Activated CD4-positive, alpha-beta T cell treated with anti-CD3 and anti-CD28 coated beads, Interleukin-2, amount 50 U/mL, for 1 hour (primary cell): ENCODE measurements at places on chromosomes 3 and 15.
A peak's percentile ranks its signal among the peaks of the same experiment; 100 is the strongest.

GRCh38 chr15:66799242-66799641 is 97.2 kb downstream of the SMAD6 start:
- DNase-seq: no peak

GRCh38 chr15:84685304-84685703 is 27.3 kb upstream of the NMB start:
- no peak for DNase-seq

DNA sequence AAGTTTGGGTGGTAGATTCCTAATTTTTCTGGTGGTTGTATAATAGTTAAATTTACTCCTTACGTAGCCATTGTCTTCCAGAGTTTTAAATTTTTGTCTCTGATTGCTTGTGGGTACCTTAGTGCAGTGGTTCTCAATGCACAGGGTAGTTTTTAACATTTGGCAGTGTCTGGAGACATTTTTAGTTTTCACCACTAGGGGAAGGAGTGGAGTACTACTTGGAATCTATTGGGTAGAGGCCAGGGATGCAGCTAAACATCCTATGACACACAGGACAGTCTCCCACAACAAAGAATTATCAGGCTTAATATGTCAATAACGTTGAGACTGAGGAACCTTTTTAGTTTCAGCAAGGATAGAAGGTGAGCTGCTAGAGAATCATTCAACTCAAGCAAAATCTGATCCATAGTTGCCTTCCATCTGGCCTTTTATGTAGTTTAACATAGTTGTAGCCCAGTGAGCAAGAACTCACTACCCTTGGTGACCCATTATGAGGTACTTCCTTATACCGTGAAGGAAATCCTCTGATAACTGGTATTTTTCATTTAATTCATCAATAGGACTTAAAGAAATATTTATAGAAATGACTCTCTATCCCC is 8.6 kb upstream of the STX19 start:
- DNase-seq: no peak

DNA sequence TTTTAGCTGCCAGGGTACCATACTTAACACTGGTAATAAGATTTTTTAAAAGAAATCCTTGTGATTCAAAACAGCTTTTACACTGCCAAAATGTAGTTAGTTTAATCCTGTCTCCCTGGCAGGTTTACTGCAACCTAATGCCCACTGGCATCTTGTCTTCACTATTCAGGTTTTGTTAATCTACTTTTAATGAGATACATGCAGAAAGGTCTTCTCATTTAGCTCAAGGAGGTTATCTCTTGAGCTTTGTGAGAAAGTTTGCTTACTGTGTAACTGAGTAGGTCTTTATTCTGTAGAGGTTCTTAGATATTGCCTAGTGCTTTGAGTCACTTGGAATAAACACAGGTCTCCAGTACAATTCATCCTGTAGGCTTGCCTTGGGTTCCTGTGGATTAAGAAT is 110.7 kb downstream of the PIK3R4 start:
- DNase-seq: no peak

DNA sequence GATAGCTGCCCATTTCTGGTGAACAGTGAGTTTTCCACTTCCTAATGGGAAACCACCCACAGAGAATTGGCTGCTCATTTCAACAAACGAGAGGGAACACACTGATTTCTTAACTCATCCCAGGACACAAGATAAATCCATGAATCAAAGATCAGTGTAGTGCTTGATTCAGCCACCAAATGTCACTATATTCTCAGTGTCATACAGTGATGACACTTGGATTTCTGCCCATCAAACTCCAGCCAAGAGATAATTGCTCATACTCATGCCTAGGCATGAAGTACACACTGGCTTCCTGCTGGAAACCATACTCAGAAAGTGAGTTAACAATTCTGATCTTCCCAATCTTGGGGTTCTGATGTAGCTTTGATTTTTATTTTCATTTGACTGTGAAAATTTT is 35.4 kb upstream of the GRM7 start:
- no peak for DNase-seq

GRCh38 chr3:122415104-122415744 is 638 bp downstream of the WDR5B start:
- peak; percentile 42 for DNase-seq

DNA sequence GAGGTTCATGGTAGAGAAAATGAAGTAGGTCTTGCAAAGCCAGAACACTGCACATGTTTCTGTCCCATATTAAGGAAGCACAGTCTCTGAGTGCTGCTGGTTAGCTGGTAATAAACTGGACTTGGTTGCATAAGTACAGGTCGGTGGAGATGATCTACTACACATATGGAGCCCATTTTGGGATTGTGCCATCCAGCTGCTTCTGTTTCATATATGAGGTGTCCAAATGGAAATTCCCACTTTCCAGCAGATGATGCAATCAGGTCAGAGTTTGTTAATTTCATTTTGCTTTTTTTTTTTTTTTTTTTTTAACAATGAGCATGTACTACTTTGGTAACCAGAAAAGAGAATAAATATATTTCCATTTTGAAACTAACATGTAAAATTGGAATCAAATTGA is 122.6 kb downstream of the SATB1 start:
- DNase-seq: no peak

DNA sequence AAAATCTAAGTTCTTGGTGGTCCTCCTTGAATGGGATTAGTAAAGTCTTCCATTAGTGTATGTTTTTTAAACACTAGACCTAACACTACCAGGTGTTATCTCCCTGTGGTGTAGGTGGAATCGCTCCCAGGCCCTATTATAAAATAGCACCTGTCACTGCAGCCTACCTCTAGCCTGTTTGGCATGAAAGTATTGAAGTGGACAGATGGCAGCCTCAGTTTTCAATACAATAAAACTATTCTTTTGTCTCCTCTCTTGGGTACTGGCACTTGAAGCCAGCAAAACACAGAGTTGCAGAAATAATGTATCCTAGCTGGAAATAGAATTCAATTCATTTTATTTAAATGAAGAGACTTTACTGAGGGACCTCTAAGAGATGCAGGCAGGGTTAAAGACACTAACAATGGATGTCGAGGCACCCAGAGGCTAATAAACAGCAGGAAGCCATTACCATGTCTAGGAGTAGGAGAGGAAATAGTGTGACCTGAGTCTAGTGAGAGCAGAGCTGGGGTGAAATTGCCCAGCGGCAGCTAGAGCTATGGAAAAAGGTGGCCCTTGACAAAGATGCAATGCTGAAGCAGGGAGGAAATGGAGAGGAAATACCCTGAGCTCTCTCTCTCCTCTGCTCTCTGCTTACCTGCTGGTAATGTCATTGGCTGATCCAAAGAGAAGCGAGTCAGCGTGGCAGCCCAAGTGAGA is 49.1 kb upstream of the TMEM158 start:
- no peak for DNase-seq

- peak; percentile 76 for DNase-seq
Observed at GRCh38 chr3:9396301-9396631, 1.1 kb upstream of the SETD5 start.

DNA sequence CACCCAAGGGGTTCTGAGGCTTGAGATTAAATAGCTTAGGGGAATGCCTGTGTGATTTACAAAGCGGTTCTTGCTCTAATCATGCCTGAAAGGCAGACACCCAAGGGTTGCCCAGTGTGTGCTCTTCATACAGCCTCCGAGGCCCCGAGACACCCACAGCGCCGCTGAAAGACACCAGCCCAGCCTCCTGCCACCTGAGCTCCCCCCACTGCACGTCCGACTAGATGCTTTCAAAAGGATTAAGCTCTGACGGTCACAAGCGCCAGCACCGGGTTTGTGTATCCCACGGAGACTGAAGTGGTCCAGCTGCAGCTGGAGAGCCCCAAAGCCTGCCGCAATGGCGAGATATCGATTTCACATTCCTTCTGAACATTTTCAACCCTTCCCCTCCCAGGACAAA is 50.3 kb downstream of the SPATA12 start:
- no peak for DNase-seq

GRCh38 chr3:142735462-142735861 is 11.6 kb downstream of the TRPC1 start:
- no peak for DNase-seq

DNA sequence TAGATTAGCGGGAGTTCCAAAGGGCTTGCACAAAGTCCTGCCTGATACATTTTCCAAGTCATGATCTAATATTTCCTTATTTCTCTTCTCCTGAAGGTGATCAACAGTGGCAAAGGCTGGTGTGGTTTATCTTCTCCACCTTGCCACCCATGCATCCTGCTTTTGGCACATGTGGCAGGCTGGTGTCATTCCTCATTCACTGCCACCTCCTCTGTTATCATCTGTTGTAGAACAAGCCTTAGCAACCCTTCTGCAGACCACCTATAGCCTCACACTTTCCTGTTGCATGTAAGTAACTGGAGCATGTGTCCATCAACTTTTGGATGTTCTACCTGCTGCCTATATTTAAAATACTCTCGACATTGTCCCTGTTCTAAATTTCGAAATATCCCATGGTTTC is 294.1 kb downstream of the ZBTB20 start:
- DNase-seq: no peak

DNA sequence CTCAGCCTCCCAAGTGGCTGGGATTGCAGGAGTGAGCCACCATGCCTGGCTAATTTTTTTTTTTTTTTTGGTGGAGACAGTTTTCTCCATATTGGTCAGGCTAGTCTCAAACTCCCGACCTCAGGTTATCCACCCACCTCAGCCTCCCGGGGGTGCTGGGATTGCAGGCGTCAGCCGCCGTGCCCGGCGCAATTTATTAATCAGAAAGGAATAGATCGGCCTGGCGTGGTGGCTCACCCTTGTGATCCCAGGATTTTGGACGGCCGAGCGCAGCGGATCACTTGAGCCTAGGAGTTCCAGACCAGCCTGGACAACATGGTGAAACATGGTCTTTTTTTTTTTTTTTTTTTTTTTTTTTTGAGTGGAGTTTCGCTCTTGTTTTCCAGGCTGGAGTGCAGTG is 13.3 kb upstream of the GOLGA8M start:
- no peak for DNase-seq

- no peak for DNase-seq
Observed at GRCh38 chr15:80431635-80432344, 27.6 kb downstream of the ARNT2 start.

DNA sequence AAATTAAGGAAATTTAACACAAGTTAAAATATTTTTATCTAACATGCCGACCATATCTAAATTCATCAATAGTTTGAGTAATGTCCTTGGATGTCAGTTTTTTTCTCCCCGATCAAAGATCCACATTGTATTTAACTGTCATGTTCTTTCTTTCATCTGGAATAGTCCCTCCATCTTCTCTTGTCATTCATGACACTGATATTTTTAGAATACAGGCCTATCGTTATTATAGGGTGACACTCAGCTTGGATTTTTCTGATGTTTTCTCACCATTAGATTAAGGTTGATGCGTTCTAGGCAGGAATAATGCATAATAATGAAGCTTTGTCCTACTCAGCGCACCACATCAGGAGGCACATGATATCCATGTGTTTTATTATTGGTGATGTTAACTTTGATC is 13.2 kb upstream of the PYGO1 start:
- DNase-seq: no peak

- DNase-seq: no peak
Observed at GRCh38 chr3:99865321-99865720, 47.7 kb downstream of the CMSS1 start.

GRCh38 chr3:184761075-184761841 is 49.4 kb upstream of the MAGEF1 start:
- DNase-seq: no peak

- no peak for DNase-seq
Observed at GRCh38 chr3:4224331-4224730, 78.8 kb upstream of the SETMAR start.

DNA sequence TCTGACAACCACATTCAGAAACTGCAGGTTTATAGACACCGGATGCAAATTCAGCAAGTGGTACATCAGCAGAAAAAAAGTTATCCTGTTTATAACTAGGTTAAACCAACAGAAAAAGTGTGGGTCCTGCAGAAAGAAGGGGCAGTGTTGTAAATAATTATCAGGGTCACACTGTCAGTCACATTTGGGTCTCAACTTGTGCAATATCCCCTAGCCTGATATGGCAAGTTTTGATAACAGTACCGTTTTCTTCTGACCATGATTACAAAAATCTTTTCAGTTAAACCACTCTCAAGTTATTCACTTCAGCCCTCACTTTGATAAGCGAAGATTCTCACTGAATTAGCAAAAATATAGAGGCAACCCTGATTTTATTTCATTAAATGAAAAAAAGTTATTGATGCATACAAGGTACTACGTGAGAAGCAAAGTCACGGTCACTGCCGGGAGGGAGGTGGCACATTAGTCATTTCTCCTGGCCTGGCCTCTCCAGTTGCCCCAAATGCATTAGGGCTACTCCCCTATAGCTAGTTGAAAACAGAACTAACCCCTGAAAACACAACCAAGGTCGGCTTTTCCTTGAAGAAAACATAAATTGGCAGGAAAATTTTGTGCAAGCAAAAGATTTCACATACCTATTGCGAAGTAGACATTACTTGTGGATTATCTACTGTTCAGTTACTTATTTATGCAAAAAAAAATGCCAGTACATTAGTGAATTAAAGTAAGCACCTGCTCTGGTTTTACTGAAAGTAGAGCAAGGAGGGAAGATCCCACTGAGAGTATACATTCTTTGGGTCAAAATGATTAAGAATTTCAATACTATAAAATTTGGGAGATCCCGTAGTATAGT is 28.6 kb downstream of the IL5RA start:
- DNase-seq: no peak

GRCh38 chr3:140711390-140712035 is 33.6 kb downstream of the TRIM42 start:
- no peak for DNase-seq

DNA sequence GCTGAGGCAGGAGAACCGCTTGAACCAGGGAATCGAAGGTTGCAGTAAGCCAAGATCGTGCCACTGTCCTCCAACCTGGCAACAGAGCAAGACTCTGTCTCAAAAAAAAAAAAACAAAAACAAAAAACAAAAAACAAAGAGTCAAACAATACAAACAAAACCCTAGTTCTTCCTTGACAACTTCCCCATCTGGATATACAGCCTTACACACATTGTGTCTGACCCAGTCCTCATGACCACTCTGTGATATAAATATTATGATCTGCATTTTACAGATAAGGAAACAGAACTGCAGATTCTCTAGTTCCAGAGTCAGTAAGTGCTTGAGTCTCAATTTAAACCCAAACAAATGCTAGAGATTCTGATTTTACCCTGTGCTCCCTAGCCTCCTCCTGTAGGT is 4.8 kb upstream of the ESYT3 start:
- DNase-seq: no peak

- DNase-seq: peak; percentile 55
Observed at GRCh38 chr3:5006755-5007202, 27.5 kb downstream of the BHLHE40 start.

DNA sequence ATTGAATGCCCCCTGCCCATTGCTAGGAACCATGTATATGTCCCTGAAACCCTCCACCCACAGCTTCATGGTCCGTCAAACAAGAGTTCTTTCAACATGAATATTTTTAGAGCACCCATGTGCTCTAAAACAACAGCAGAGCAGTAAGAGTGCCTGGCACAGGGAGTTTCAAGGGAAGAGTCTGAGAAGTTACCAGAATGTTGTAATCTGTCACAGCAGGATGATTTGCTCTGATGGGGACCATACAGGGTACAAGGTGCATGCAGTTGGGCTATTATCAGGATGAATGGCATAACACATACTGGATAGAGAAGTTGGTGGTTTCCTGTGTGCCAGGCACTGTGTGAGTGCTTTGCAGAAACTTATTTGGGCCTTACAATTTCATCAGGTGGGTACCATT is 27.8 kb upstream of the FLNB start:
- no peak for DNase-seq
